ENCODE measurements at places on chromosomes 3 and 15. TPM values are rescaled to one million over a fixed set of nuclear protein-coding genes. Genes with fewer than 3 reads are reported as not detected.

Gene ABCF3
- 45.5 TPM for total RNA-seq

Gene ATP13A4
- not detected for total RNA-seq

Gene AGTR1
- 0.22 TPM for total RNA-seq

Gene BUB1B
- 45.2 TPM for total RNA-seq

Gene ERICH6
- 0.14 TPM for total RNA-seq

Gene SLC22A14
- 0.14 TPM for total RNA-seq

Gene SERPINI2
- total RNA-seq, result not detected

Gene SCAANT1
- not detected for total RNA-seq

Gene CACNA1D
- total RNA-seq, result under 0.01 TPM

Gene ABHD14A
- total RNA-seq, result 16.6 TPM

Gene MEX3B
- 9.6 TPM for total RNA-seq

Gene PPP1R14D
- not detected for total RNA-seq

Gene PXYLP1
- total RNA-seq, result 4.6 TPM

Gene CLDN11
- 195 TPM for total RNA-seq

Gene PRSS50
- not detected for total RNA-seq

Gene HDC
- not detected for total RNA-seq

Gene DPPA2
- not detected for total RNA-seq

Gene GRK7
- total RNA-seq, result not detected

Gene MAP2K5
- total RNA-seq, result 7.4 TPM

All from placental pericyte (primary cell).